Activated T-cell treated with anti-CD3 and anti-CD28 coated beads for 1 hour (primary cell): ENCODE measurements at places on chromosomes 5 and 9.

DNA sequence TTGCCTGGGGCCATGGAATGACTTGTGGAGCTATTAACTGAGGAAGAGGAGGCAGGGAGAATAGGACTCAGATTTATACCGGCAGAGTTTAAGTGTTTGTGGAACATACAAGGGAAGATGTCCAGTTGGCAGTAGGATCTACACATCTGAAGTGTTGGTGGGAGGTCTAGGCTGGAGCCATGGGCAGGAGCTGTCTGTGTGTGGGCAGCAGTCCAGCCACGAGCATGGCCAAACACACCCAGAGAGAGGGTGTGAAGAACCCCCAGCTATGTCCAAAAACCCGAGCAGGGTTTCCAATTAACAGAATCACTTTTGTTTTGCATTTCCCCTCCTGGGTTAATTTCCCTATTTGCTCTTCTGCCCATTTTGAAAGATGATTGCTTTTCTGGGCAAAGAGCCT, 393.7 kb downstream of the CDK5RAP2 start:
- no peak for DNase-seq

- no peak for DNase-seq
Measured at GRCh38 chr5:61416010-61416409, 84.0 kb downstream of the ZSWIM6 start.

DNA sequence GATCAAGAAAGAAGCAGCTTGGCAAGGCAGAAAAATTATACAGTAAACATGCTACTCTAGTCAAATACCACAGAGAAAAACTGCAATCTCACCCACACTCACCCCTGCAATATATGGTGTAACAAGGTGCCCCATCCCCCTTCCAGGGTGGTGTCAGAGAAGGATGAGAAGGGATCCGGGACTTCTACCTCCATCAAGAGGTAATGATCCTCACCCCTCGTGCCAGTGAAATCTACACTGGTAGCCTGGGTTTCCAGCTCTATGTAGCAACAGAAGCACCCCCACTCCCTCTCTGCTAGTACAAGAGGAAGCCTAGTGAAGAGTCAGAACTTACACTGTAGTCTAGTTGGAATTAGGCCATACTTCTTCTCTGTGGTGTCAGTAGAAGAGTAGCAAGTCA, 18.9 kb downstream of the SLCO4C1 start:
- no peak for DNase-seq

DNA sequence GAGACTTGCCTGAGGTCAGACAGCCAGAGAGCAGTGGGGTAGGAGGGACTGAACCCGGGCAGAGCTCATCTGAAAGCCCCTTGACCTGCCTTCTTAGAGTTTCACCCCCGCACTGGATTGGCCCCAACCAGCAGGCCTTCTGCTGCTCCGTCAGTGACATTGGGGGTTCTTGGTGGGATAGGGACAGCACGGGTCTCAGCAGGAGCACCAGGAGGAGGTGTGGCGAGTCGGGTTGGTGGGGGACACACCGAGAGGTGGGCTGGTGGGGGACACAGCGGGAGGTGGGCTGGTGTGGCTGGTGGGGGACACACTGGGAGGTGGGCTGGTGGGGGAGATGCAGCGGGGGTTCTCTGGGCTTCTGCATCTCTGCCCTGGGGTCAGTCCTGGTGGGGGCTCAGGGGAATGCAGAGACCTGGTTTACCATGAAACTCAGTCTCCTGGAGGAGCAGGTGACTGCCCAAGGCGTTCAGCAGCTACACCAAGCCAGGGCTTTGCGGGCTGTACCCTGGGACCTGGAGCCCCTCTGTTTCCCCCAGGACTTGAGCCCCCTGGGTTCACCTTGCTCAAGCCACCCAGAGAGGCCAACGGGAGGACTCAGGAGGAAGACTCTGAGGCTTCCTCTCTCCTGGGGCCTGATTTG, 28.1 kb upstream of the RNU6ATAC start:
- DNase-seq = no peak

GRCh38 chr9:81755721-81756120, 66.4 kb upstream of the TLE1 start:
- no peak for DNase-seq

- no peak for DNase-seq
Measured at GRCh38 chr5:53944981-53945380, 365.4 kb downstream of the ARL15 start.

- DNase-seq = no peak
Measured at GRCh38 chr5:165617491-165617890, 2112.1 kb downstream of the MAT2B start.

- DNase-seq = no peak
Measured at GRCh38 chr9:125749951-125750626, 2.9 kb downstream of the PBX3 start.

GRCh38 chr9:84271921-84272556, 68.5 kb downstream of the SLC28A3 start:
- DNase-seq = no peak

GRCh38 chr5:148817606-148818005, 8.8 kb upstream of the ADRB2 start:
- DNase-seq = no peak

DNA sequence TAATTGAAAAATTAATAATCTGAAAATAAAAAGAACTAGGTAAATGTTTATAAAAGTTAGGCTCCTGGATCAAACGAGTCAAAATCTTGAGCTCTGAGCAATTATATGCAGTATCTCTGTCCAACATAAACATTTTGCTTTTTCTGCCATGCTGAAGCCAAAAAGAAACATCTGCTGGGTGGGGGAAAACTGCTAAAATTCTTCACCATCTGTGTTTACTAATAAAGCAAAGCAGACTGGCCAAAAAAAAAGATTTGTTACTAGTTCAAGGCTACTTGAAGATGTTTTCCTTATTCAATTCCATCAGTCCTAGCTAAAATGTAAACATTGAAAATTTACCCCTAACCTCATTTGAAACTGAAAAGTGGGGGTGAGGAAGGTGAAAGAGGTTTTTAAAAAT, 29.7 kb downstream of the GTF3C4 start:
- no peak for DNase-seq

GRCh38 chr9:126489581-126490213, 124.0 kb upstream of the LMX1B start:
- DNase-seq = no peak

DNA sequence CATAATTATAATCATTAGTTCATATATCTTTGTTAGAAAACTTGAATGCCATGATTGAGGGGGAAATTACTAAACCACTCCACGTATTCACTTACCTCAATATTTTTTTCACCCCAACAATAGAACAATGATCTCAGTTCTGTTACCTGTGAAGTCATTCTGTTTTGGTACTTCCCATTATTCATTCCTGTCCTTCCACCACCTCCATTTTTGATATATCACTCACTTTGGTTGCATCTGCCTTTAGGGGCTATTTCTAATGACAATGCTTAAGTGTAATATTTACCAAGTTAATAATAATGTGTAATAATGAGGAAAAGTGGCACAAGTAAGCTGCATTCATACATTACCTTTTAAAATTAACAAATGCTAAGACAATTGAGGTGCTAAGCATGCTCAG, 218.4 kb downstream of the SPATA31D1 start:
- DNase-seq = no peak

DNA sequence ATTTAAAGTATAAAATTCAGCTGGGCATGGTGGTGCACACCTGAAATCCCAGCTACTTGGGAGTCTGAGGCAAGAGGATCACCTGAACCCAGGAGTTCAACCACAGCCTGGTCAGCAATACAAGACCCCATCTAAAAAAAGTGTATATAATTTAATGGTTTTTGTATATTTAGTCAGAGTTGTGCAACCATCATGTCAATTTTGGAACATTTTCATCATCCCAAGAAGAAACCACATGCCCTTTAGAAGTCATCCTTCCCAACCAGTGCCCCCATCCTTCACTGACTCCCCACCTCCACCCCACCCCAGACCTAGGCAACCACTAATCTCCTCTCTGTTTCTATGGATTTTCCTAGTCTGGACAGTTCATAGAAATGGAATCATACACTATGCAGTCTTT, 18.8 kb upstream of the TEK start:
- DNase-seq = no peak

DNA sequence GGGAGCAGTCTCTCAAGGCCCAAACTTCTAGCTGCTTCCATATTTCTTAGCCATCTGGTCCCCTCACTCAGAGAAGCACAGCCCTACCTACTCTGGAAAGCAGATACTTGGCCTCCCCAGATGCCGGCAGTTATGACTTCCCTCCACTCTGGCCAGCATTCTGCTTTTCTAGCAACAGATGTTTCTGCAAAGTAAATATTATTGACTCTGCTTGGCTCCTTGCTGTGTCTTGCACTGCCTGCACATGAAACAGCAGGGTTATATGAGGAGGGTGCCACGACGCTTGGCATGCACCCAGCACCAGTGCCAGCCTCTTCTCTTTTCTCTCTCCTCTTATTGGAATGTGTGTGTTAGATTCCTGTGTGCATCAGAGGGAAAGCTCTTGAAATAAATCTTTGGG, 99.7 kb downstream of the ARHGAP26 start:
- no peak for DNase-seq

GRCh38 chr5:61051267-61051666, 106.3 kb downstream of the NDUFAF2 start:
- no peak for DNase-seq

- no peak for DNase-seq
Measured at GRCh38 chr5:77367741-77368140, 124.4 kb downstream of the WDR41 start.

DNA sequence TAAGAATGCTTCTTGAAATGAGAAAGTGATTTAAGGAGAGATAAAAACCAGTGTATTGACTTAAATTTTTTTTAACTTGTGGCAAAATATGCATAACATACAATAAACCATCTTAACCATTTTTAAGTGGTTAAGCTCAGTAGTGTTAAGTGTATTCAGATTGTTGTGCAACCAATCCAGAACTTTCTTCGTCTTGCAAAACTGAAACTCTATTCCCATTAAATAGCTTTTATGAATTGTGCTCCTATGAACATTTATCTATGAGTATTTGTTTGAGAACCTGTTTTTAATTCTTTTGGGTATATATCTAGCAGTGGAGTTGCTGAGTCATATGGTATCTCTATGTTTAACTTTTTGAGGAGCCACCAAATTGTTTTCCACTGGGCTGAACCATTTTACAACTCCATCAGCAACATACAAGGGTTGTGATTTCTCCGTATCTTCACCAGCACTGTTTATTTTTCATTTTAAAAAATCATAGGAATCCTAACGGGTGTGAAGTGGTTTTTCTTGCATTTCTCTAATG, 76.6 kb upstream of the ACTBL2 start:
- no peak for DNase-seq

DNA sequence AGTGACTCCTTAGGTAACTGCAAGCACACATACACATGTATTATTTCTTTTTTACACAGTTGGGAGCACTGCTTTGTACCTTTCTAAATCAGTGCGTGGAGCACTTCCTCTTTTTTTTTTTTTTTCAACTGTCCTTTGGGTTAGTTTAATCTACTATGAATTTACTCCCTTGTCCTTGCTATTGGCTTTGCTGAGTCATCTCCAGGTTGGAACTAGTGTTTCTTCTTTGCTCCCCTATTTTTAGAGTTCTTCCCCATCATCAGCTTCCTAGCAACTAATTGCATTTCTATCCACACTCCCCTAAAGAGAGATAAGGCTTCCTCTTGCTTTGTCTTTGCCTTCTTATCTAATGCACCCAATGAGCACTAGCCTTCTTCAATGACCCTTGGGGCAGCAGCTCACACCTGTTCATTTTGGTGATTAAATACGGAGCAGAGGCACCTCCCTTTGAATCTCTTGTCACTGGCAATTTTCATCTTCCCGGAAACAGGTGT, 24.3 kb downstream of the S100Z start:
- no peak for DNase-seq

DNA sequence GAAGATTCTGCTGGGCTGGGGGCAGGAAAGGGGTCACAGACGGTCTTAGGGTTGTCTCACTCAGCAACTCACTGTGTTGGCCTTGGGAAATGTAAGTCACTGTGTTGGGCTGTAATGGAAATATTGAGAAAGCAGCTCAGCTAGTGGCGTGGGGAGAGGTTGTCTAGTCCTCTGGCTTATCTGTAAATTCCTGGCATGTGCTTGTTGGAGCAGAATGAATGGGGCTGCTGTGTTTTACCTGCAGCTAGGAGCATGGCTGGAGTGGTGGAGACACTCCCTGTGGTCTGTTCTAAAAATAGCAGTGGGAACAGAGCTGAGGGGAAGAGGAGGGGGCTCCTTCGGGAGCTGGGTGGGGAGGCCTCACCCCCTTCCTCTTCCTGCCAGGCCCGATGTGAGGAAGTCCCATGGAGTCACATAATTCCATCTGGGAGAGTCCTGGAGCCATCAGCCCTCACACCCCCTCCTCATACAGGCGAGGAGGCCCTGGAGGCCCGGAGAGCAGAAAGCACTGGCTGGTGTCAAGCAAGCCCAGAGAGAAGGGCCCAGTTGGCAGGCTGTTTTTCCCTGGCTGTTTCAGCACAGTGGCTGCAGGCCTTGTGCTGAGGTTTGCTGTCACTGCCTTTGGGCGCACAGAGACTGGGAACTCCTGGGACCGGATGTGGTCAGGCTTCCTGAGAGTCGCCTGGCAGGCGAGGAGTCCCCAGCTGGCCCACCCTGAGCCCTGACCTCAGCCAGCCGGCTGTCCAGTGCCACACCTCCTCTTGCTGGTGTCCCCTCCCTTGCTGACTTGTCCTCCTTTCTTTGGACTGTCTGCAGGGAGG, 84.9 kb downstream of the RGS3 start:
- no peak for DNase-seq

DNA sequence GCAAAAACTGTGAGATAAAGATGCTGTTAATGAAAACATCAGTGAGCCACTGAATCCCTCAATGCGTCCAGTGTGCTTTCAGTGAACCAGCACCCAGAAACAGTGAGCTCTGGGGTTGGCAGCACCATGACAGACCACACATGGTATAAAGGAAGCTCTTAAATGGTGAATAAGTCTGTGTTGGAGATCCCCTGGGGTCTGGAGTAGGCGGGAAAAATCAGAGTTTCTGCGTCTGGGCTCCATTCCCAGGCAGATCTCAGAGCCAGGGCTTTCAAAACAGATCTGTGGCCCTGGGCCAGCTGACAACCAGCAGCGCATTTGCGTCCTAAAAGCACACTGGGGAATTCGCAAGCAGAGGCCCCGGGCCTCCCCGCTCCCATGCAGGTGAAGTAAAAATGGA, 233.5 kb downstream of the FRMD3 start:
- DNase-seq = no peak

DNA sequence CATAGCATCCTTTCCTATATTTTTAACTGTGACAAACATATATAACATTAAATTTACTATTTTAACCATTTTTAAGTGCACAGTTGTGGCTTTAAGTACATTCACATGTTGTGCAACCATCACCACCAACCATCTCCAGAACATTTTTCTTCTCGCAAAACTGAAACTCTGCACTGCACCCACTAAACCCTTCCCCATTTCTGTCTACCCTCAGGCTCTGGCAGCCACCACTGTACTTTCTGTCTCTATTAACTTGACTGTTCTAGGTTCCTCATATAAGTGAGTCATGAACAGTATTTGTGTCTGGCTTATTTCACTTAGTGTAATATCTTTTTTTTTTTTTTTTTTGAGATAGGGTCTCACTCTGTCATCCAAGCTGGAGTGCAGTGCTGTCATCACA, 25.5 kb downstream of the KCNMB1 start:
- DNase-seq = no peak

DNA sequence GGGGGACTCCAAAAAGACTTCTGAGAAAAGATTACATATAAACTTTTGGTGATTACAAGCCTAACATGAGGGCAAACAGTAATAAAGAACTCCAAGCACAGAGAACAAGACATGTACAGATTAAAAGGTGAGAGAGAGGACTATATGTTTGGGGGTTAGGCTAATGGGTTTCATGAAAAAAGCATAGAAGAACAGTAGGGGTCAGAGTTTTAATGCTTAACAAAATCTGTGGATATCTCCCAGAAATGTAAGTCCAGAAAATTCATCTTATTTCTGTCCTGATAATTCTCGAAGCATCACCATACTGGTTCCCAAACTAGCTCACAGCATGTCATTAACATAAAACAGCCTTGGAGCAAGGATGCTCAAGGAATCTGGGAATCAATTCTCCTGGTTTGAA, 137.2 kb downstream of the ARRDC3 start:
- DNase-seq = no peak
